ENCODE measurements at places on chromosomes 1 and 21. TPM values are rescaled to one million over a fixed set of nuclear protein-coding genes. Genes with fewer than 3 reads are reported as not detected.

S100PBP gene
- total RNA-seq = 54.4 TPM

SOX13 gene
- total RNA-seq = 12.5 TPM

DNA sequence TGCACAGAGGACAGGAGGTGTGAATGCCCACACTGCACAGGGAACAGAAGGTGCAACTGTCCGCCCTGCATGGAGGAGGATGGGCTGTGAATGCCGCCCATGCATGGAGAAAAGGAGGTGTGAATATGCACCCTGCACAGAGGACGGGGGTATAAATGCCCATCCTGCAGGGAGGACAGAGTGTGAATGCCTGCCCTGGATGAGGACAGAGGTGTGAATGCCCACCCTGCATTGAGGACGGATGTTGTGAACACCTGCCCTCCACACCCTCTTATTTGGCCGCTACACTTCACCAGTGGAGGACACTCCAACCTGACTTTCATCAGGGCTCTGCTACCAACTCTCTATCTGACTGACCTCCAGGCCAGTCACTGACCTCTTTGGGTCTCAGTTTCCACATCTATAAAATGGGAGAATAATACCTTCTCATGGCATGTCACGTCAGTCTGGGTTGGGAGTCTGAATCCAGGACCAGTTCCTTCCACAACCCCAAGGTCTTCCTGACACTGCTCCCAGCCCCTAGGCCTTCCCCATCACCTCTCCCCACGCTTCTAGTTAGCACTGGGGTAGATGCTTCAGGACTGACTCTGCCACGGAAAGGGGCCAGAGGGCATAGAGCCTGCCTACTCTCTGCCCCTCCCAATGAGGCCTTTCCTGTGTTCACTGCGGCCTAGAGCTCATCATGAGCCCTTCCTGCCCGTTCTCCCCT, 28.4 kb downstream of the ZBTB17 start:
- no peak for DNase-seq

DNA sequence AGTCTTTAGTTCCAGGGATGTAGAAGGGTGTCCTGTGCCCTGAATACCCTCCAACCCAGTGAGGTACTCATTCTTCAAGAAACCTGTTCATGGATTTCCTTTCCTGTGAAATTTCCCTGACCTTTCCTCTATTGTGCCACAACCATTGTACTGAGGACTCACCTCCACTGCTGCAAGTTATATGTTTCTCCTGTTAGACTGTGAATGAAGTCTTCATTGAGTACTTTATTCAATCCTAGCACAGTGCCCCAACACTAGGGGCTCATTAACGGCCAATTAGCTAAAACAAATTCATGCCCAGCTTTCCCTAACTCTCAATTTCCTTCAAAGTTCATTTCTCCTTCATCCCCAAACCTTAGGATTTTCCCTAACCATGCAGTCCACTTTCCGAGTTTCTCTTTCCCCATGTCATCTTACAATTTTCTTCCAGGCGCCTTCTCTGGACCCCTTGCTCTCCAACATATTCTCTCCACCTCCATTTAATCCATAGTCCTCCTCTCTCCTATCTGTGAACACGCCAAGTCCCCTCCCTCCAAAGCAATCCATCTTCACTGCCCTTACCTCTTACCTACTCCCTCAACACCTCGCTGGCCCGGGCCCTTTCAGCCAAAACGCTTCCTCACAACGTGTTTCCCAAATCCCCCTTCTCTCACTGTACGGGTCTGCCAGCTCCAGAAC, 1.3 kb downstream of the TRIM33 start:
- DNase-seq = no peak

EFNA1 gene
- 31.3 TPM for total RNA-seq

Data from osteocyte (in vitro differentiated cells).